ENCODE measurements at places on chromosomes 6 and 20.
A peak's percentile ranks its signal among the peaks of the same experiment; 100 is the strongest.

GRCh38 chr6:147138835-147139234 is 65.4 kb upstream of the STXBP5 start:
- no peak for DNase-seq

- no peak for DNase-seq
Observed at GRCh38 chr6:43243664-43244321, 512 bp downstream of the TTBK1 start.

- no peak for DNase-seq
Observed at GRCh38 chr6:79985128-79985527, 19.3 kb upstream of the TTK start.

DNA sequence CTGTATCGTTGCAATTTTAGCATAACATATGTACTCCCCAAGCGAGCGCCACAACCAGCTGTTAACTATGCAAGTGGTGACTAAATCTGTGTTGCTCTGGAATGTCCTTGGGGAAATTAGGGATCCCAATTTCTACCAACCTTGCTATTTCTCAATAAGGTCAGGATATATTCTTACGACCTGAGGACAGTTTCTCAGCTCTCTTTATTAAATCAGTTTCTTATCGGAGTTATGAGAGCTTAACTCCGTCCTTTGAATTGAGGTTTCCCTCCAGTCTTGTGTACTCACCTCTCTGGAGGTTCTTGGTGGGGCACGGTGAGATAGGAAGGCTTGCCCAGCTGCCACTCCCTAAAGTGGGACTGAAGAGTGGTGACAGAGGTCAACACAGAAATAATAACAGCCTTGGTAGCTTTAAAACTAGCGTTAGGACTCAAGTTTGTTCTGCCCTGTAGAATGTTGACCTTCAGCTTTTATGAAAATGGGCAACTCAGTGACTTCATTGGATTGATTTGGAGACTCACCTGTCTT is 694 bp downstream of the MRPS18B start:
- DNase-seq = no peak

DNA sequence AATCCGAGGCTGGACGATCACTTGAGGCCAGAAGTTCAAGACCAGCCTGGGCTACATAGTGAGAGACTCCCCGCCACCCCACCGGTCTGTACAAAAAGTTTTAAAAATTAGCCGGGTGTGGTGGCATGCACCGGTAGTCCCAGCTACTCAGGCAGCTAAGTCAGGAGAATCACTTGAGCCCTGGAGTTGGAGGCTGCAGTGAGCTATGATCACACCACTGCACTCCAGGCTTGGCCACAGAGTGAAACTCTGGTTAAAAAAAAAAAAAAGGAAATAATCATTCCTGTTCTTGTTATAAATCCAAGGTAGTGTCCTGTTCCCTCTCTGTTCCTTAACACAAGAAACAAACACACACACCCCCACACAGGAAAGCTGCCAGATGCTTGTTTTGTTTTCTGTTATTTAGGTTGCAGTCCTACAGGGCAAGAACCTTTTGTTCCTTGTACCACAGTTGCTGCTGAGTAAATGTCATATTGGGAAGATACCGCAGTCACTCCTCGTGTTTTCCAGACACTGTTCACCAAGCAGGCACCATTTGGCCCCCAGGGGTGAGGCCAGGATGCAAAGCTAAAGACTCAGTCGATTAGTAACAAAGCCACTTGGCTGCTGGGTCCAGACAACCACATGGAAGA is 28.9 kb downstream of the ASIP start:
- no peak for DNase-seq

- DNase-seq = no peak
Observed at GRCh38 chr6:26270486-26270861, 94.5 kb upstream of the BTN3A2 start.

DNA sequence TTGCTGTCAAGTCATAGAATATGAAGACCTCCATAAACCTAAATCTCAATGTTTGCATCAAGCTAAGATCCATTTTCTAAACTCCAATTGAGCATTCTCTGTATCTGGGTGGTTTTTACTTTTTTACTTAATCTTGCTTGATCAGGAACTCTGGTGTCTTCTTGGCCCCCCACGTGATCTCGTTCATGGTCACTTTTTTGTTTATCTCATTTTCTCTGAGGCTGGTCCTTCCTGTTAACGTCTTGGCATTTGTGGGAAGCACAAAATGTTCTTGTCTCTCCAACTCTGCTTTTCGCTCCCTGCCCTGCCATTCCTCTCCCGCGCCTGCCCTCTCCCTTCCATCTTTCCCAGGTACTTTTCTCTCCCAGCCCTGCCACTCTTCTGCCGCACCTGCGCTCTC is 14.0 kb upstream of the MAPRE1 start:
- no peak for DNase-seq

- no peak for DNase-seq
Observed at GRCh38 chr6:43974643-43975230, 152.5 kb downstream of the MRPL14 start.

DNA sequence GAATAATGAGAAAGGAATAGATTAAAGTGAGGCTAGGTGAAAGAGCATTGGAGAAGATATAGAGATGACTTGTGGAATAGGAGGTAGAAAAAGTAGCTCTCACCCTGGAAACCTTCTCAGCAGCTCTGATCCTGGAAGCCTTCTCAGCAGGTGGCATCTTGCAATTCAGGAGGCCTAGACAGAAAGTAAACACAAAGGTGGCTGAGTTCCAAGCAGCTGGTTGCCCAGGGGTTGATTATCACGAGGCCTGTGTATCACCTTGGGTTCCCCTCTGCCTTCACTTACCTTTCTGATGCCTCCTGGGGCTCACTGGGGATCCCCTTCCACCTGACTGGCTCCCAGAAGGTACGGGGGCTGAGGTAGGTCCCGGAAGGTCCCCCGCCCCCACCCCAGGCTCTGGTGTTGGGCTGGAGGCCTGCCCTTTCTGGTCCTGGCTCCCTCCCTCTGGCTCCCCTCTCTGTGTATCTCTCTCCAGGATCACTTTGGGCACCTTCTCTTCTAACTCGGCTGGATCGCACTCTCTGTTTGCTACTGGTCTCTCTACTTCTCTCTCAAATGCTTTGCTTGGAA is 9.7 kb downstream of the MDC1 start:
- DNase-seq = peak; percentile 46

- DNase-seq = no peak
Observed at GRCh38 chr6:27863962-27864905, 48.0 kb downstream of the OR2B2 start.

DNA sequence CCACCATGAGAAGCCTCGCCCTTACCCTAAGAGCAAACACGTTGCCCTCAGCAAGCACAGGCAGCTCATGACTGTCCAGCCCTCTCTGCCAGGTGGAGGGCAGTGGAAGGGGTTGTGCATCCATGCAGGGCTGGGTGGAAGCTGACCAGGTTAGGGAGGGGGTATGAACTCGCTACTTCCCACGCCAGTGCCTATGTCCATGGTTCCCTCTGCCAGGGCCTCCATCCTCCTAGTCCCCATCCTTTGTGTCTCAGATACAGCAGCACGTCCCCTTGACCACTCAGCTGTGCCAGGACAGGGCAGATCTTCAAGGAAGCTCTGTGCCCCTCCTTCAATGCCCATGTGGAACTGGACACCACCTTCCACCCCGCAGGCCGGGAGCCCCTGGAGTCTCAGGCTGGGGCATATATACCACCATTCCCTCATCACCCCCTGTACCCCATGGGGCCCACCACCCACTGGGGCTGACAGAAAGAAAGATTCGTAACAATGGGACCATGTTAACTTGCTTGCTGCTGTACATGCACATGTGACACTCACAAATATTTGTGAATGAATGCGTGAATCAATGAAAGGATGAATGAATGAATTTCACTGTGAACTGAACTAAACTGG is 90.7 kb downstream of the ANKRD60 start:
- no peak for DNase-seq

DNA sequence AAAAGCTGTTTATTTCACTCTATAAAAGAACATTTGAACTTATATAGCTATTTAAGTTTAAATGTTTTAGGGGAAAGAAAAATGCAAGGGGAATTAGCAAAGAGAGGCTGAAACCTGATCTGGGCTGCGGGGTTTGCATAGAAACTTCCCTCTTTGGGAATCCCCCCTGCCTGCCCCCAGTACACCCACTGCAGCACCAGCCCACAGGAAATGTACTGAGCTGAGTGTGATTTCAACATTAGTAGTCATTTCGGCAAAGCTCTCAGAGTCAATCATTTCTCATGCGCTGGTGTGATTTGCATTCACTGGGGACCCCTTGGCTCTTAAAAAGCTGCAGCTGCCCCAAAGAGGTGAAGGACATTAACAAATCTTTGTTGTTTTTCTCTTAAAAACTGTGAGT is 859.4 kb downstream of the MAFB start:
- DNase-seq = no peak

- DNase-seq = no peak
Observed at GRCh38 chr6:105320271-105320670, 82.6 kb downstream of the PREP start.

GRCh38 chr6:96990462-96990861 is 65.9 kb downstream of the KLHL32 start:
- no peak for DNase-seq

DNA sequence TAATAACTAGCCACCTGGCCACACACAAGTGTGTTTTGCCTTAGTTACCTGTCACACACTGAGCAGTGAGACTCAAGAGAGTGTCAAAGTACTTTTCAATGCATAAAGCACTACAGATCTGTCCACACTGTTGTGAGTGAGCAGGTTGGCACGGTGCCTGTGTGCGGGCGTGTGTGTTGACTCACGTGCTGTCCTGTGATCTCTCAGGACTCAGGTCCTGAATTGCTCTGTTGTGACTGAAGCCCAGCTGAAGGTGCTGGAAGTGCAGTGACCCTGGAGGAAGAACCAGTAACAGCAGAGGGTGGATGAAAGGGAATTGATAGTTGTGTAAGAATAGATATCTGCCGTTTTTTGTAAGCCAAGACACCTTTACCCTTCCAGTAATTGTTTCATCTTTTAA is 18.3 kb downstream of the SLC16A10 start:
- peak; percentile 69 for DNase-seq

GRCh38 chr6:5128351-5128750 is 43.2 kb downstream of the PPP1R3G start:
- DNase-seq = no peak

DNA sequence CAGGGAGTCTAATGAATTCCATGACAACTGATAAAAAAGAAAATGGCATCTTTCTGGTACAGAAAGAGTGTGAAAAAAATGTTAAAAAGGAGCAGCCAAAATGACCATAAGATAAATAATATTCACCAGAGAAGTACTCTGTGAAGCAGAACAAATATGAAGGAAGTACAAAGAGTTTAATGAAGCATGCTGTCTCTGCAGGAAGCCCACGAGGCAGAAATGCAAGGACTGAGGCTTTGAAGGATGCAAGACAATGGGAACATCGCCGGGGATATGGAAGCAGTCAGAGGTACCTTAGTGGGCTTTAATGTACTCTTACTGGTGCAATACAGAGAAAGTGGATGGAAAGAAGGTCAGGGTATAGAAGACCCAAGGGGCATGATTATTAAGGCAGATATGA is 50.7 kb downstream of the NOX3 start:
- DNase-seq = no peak

DNA sequence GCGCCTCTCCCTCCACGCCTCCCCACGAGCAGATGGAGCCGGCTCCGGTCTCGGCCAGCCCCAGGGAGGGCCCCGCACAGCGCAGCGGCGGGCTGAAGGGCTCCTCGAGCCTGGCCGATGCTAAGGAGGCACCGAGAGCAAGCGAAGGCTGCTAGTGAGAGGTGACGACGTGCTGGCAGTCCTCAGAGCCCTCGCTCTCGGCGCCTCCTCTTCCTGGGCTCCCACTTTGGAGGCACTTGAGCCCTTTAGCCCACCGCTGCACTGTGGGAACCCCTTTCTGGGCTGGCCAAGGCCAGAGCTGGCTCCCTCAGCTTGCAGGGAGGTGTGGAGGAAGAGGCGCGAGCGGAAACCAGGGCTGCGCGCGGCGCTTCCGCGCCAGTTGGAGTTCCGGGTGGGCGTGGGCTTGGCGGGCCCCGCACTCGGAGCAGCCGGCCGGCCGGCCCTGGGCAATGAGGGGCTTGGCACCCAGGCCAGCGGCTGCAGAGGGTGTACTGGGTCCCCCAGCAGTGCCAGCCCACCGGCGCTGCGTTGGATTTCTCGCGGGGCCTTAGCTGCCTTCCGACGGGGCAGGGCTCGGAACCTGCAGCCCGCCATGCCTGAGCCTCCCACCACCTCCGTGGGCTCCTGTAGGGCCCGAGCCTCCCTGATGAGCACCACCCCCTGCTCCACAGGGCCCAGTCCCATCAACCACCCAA is 2.5 kb upstream of the TMEM14C start:
- DNase-seq = no peak

- DNase-seq = no peak
Observed at GRCh38 chr20:24731312-24731711, 217.8 kb upstream of the CST7 start.
